HS-5 (cell line): ENCODE measurements at places on chromosomes 6 and 20.

GRCh38 chr6:43143235-43144128 lies 27.6 kb upstream of the SRF start:
- DNase-seq = no peak

GRCh38 chr6:90793771-90794170 lies 206.9 kb upstream of the MAP3K7 start:
- DNase-seq = no peak

DNA sequence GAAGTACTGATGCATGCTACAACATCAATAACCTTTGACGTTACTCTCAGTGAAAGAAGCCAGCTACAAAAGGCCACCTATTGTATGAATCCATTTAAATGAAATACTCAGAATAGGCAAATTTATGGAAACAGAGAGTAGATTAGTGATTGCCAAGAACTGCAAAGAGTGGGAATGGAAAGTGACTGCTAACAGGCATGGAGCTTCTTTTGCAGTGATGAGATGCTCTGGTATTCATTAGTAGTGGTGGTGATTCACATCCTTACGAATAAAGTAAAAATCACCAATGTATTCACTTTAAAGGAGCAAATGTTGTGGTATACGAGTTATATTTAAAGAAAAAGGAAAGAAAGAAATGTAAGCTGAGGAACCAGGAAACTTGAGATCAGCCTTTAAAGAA lies 126.8 kb upstream of the SAMD5 start:
- peak; percentile 22 for DNase-seq

- no peak for DNase-seq
These were observed 1.5 kb downstream of the TFAP2A start for GRCh38 chr6:10413262-10413849.

DNA sequence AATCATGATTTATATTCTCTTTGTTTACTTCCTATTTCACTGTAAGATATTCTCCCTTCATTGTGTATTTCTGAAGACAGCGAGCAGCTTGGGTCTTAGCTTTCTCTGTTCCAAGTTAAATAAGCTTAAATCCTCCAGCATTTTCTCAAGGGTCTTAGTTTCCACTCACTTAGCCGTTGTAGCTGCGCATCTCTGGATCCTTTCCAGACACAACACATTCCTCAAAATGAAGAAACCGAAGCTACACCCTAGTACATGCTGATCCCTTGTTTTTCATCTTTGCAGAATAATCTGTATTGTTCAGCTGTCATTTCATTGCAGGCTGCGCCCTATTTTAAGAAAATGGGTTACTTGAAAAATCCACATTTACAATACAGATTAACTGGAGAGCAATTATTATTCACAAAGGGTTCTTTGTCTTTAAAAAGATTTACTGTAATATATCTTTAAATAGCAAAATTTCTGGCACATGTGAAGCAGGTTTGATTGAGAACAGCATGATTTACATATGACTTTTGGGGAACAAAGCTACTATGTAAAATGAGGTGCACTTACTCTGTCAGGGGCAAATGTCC lies 375.8 kb downstream of the QKI start:
- DNase-seq = no peak

DNA sequence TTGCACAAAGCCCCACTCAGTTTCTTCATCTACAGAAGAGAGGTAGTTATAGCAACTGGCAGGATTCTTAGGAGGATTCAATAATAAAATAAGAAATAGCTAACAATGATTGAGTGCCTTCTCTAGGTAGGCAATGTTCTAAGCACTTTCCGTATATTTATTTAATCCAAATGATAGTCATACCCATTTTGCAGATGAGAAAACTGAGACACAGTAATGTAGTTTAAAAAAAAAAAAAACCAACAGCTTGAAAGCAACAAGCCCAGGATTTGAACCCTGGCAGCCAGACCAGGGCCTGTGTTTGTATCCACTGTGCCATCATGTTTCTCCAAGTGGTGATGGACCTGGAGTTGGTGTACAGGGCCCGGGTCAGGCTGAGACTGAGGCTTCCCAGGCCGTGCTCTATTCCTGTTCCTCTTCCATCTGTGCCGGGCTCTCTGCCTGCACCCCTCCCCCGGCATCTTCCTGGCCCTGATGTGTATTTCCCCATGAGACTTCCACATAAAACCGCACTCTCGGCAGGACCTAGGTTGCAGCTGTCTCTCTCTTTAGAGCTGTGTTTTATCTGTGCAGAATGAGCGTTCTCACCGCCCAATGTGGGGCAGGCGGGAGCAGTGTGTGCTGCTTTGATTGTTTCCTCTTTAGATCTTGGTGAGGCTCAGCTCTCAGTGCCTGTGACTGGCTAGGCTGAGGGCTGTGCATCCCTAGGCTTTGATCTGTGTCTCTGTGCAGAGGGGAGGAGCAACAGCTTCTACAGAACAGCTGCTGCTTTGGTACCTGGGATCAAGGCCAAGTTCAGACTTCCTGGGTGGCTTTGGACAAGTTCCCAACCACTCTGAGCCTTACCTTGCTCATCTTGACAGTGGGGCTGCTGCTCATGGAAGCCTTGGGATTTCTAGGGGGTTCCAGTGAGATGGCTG lies 49.5 kb downstream of the TOX2 start:
- DNase-seq = no peak

DNA sequence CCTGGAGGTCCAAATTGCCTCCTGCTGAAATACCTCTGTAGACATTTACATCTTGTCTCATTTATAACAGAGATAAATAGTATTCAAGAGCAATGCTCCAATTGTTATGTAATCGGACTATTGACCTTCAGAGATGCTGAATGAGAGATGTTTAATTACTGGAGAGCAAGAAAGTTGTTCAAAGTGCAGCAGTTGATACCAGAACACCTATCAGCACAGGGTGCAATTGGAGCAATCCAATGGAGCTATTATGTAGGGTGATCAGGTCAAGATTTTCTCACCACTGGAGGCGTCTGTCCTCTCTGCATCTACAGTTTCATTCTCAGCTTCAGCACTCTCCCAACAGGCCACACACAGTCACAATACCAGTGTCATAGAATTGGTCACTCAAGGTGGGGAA lies 19.5 kb upstream of the TMX4 start:
- no peak for DNase-seq

GRCh38 chr20:37259865-37260264 lies 1.7 kb downstream of the GHRH start:
- no peak for DNase-seq

GRCh38 chr6:122657601-122658000 lies 47.4 kb downstream of the PKIB start:
- DNase-seq = peak; percentile 4
